Central memory CD8-positive, alpha-beta T cell (primary cell): ENCODE measurements at places on chromosomes 5 and 9.
A peak's percentile ranks its signal among the peaks of the same experiment; 100 is the strongest.

- H3K27me3 ChIP-seq = no peaks in the 10 kb centered on the region
- H3K36me3 ChIP-seq = no peaks in the 10 kb centered on the region
- H3K4me1 ChIP-seq = no peaks in the 10 kb centered on the region
- H3K4me3 ChIP-seq = no peak overlapping the region
These were observed 80.2 kb downstream of the MYO10 start for GRCh38 chr5:16855898-16856297.

- no peak for DNase-seq
- H3K4me3 ChIP-seq = no peak overlapping the region
- no peaks in the 10 kb centered on the region for H3K36me3 ChIP-seq
- no peak overlapping the region for H3K27ac ChIP-seq
- H3K4me1 ChIP-seq = no peaks in the 10 kb centered on the region
- peaks cover 49% of the 10 kb centered on the region for H3K27me3 ChIP-seq
These were observed 79.5 kb upstream of the ZSWIM6 start for GRCh38 chr5:61252643-61252925.

GRCh38 chr9:125440411-125440810 is 178.8 kb downstream of the GAPVD1 start:
- no peak for DNase-seq
- peaks cover 12% of the 10 kb centered on the region for H3K36me3 ChIP-seq
- no peaks in the 10 kb centered on the region for H3K4me1 ChIP-seq
- H3K4me3 ChIP-seq = no peak overlapping the region
- H3K27ac ChIP-seq = no peak overlapping the region

GRCh38 chr5:115847290-115847689 is 5.6 kb downstream of the AP3S1 start:
- H3K36me3 ChIP-seq = peaks cover 7% of the 10 kb centered on the region
- no peak overlapping the region for H3K27ac ChIP-seq
- no peak for DNase-seq
- no peaks in the 10 kb centered on the region for H3K27me3 ChIP-seq
- no peak overlapping the region for H3K4me3 ChIP-seq
- peaks cover 50% of the 10 kb centered on the region for H3K4me1 ChIP-seq

GRCh38 chr5:140020601-140021177 is 22.4 kb downstream of the NRG2 start:
- H3K27ac ChIP-seq = no peak overlapping the region
- DNase-seq = no peak
- peaks cover 13% of the 10 kb centered on the region for H3K27me3 ChIP-seq
- H3K4me3 ChIP-seq = no peak overlapping the region

GRCh38 chr9:71797266-71797665 is 29.0 kb upstream of the CEMIP2 start:
- no peak overlapping the region for H3K4me3 ChIP-seq
- H3K27me3 ChIP-seq = no peaks in the 10 kb centered on the region
- H3K36me3 ChIP-seq = no peaks in the 10 kb centered on the region
- H3K4me1 ChIP-seq = peaks cover 48% of the 10 kb centered on the region
- no peak for DNase-seq

GRCh38 chr9:20906326-20906725 is 125.1 kb downstream of the HACD4 start:
- no peaks in the 10 kb centered on the region for H3K4me1 ChIP-seq
- H3K4me3 ChIP-seq = no peak overlapping the region
- no peak overlapping the region for H3K27ac ChIP-seq
- H3K36me3 ChIP-seq = peaks cover 2% of the 10 kb centered on the region

GRCh38 chr5:73480500-73480899 is 17.7 kb upstream of the BTF3 start:
- H3K4me1 ChIP-seq = no peaks in the 10 kb centered on the region
- no peak overlapping the region for H3K4me3 ChIP-seq
- DNase-seq = no peak
- H3K36me3 ChIP-seq = no peaks in the 10 kb centered on the region
- peaks cover 45% of the 10 kb centered on the region for H3K27me3 ChIP-seq

GRCh38 chr5:96343094-96343493 is 90.0 kb downstream of the PCSK1 start:
- H3K27ac ChIP-seq = no peak overlapping the region
- H3K4me3 ChIP-seq = no peak overlapping the region
- peaks cover 4% of the 10 kb centered on the region for H3K4me1 ChIP-seq
- no peaks in the 10 kb centered on the region for H3K36me3 ChIP-seq

DNA sequence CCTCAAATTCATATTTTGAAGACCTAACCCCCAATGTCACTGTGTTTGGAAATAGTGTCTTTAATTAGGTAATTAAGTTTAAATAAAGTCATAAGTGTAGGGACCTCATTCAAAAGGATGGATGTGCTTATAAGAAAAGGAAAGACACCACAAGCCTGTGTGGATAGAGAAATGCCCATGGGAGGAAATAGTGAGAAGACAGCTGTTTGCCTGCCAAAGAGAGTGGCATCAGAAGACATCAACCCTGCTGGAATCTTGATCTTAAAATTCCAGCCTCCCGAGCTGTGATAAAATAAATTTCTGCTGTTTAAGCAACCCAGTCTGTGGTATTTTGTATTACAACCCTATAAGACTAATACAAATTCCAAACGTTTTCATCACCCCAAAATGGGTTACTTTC is 1867.9 kb upstream of the NUDT12 start:
- H3K36me3 ChIP-seq = no peaks in the 10 kb centered on the region
- H3K27me3 ChIP-seq = no peaks in the 10 kb centered on the region
- no peaks in the 10 kb centered on the region for H3K4me1 ChIP-seq

- no peak for DNase-seq
- no peaks in the 10 kb centered on the region for H3K27me3 ChIP-seq
- H3K36me3 ChIP-seq = peaks cover 46% of the 10 kb centered on the region
- H3K4me1 ChIP-seq = peaks cover 59% of the 10 kb centered on the region
- H3K4me3 ChIP-seq = peak overlapping the region; percentile 98
These were observed 724 bp downstream of the NDUFS6 start for GRCh38 chr5:1801967-1802295.

DNA sequence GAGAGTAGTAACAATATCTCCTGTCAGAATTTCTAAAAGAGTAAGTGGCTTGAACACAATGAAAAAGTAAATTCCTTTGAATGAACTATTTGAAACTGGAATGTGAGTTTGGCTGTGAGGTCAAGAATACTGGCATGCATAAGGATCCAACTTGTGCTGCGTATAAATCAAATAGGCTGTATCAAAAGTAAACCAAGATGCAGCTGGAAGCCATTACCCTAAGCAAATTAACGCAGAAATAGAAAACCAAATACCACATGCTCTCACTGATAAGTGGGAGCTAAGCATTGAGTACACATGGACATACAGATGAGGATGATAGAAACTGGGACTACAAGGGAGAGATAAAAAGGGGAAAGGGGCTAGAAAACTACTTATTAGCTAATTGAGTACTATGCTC is 24.0 kb upstream of the SRFBP1 start:
- H3K4me3 ChIP-seq = no peak overlapping the region
- H3K36me3 ChIP-seq = no peaks in the 10 kb centered on the region
- no peaks in the 10 kb centered on the region for H3K4me1 ChIP-seq
- peaks cover 42% of the 10 kb centered on the region for H3K27me3 ChIP-seq
- DNase-seq = no peak

GRCh38 chr5:59420596-59420995 is 472.9 kb downstream of the PDE4D start:
- no peaks in the 10 kb centered on the region for H3K36me3 ChIP-seq
- peaks cover 11% of the 10 kb centered on the region for H3K27me3 ChIP-seq
- no peak for DNase-seq
- no peak overlapping the region for H3K4me3 ChIP-seq
- no peak overlapping the region for H3K27ac ChIP-seq
- H3K4me1 ChIP-seq = no peaks in the 10 kb centered on the region

GRCh38 chr5:132546108-132546507 is 2.8 kb upstream of the IL5 start:
- no peaks in the 10 kb centered on the region for H3K4me1 ChIP-seq
- no peak overlapping the region for H3K27ac ChIP-seq
- no peak for DNase-seq
- no peak overlapping the region for H3K4me3 ChIP-seq
- no peaks in the 10 kb centered on the region for H3K27me3 ChIP-seq

- no peak overlapping the region for H3K27ac ChIP-seq
- peaks cover 37% of the 10 kb centered on the region for H3K27me3 ChIP-seq
- no peak for DNase-seq
- H3K4me1 ChIP-seq = no peaks in the 10 kb centered on the region
- H3K36me3 ChIP-seq = no peaks in the 10 kb centered on the region
These were observed 101.9 kb upstream of the EFNA5 start for GRCh38 chr5:107772418-107773310.

DNA sequence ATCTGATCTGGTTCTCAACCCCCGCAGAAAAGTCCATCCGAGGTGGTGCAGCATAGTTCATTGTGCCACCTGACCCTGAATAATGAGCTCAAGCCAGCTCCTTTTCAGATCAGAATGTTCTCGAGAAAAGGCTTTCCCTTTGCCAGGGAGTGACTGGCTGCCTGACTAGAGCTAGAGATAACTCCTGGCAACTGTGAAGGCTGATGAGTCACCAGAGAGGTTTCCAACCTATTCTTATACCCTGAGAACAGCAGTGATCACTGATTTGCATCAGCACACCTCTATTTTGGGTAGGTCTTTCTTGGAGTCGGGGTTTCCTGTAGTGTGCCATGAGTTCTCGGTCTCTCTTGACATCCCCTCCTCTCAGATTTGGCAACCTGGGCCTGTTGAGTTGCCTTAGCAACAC is 127.9 kb downstream of the PIK3R1 start:
- H3K36me3 ChIP-seq = peaks cover 3% of the 10 kb centered on the region
- peaks cover 22% of the 10 kb centered on the region for H3K4me1 ChIP-seq
- H3K27me3 ChIP-seq = no peaks in the 10 kb centered on the region

- peaks cover 13% of the 10 kb centered on the region for H3K36me3 ChIP-seq
- DNase-seq = no peak
- H3K27me3 ChIP-seq = no peaks in the 10 kb centered on the region
- H3K4me1 ChIP-seq = peaks cover 48% of the 10 kb centered on the region
These were observed 14.6 kb upstream of the RNU6ATAC start for GRCh38 chr9:134178768-134179551.

- no peak for DNase-seq
- H3K4me1 ChIP-seq = peaks cover 6% of the 10 kb centered on the region
- no peak overlapping the region for H3K27ac ChIP-seq
- H3K27me3 ChIP-seq = no peaks in the 10 kb centered on the region
These were observed 58.7 kb downstream of the SLC46A2 start for GRCh38 chr9:112831969-112832368.

DNA sequence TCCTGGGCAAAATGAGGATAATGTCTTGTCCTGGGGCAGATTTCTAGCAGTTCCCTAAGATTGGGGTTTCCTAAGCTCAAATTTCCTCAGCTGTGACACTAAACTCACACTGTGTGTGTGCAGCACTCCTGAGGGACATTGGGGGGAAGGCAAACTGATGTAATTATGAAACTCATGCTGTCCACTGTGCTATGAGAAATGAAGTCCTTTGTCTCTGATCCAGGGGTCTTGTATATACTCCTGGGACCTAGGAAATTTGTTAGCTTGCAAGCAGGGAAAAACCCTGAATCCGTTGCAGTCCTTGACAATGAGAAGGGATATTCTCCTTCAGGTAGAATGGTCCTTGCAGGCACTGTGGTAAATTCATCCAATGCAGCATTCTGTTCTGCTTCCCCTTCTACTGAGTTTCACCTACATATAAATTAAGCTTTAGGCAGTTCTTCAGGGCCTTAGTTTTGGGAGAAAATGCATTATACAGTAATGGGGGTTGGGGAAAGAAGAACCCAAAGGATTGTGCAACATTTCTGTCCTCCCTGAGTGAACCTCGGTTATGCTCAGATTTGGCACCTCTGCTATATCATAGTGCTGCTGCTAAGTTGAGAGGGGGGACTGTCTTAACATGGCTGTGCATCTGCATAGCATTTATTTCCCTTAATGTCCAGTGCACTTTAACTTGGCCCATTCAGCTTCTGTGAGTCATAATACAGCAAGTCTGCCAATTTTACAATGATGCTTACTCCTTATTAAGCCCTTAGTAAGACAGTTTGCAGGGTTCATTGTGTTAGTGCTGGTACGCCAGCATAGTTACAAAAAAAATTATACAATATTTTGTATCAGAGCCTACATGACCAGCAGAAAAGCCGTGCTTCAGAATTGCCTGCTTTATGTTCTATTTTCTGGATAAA is 80.2 kb downstream of the PJA2 start:
- no peaks in the 10 kb centered on the region for H3K27me3 ChIP-seq
- no peaks in the 10 kb centered on the region for H3K4me1 ChIP-seq
- H3K36me3 ChIP-seq = peaks cover 7% of the 10 kb centered on the region
- no peak overlapping the region for H3K4me3 ChIP-seq
- no peak overlapping the region for H3K27ac ChIP-seq

GRCh38 chr9:78248635-78249034 is 12.8 kb downstream of the CEP78 start:
- DNase-seq = no peak
- H3K4me3 ChIP-seq = no peak overlapping the region
- peaks cover 32% of the 10 kb centered on the region for H3K36me3 ChIP-seq
- no peak overlapping the region for H3K27ac ChIP-seq

DNA sequence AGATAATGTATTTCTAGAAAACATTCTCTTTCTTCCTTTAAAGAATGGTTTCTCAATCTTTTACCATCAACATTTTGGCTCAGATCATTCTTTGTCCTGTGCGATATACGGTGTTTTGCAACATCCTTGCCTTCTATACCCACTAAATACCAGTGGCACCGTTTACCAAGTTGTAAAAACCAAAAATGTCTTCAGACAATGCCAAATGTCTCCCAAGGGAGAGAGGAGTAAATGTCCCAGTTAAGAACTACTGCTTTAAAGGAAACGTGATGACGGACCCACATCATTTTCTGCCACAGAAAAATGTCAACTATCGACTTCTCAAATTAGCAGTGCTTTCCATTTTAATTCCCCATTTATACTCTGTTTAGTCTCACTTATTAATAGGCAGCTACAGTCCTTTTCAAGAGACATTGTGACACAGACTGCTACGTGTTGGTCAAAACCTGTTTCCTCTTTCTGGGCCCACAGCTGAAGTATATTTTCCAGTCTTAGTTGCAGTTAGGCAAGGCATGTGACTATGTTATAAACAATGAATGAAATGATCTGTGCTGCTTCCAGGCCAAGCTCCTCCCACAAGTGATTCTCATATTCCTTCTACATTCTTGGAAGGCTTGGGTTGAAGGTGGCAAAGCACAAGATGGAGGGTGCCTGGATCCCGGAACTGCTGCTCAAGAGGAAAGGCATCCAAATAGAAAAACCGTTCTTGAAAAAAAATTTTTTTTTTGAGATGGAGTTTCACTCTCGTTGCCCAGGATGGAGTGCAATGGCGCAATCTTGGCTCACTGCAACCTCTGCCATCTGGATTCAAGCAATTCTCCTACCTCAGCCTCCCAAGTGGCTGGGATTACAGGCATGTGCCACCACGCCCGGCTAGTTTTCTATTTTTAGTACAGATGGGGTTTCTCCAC is 8.8 kb downstream of the PRXL2C start:
- H3K4me1 ChIP-seq = no peaks in the 10 kb centered on the region
- H3K27ac ChIP-seq = no peak overlapping the region
- peaks cover 40% of the 10 kb centered on the region for H3K36me3 ChIP-seq
- no peak for DNase-seq
- no peak overlapping the region for H3K4me3 ChIP-seq
- H3K27me3 ChIP-seq = no peaks in the 10 kb centered on the region

DNA sequence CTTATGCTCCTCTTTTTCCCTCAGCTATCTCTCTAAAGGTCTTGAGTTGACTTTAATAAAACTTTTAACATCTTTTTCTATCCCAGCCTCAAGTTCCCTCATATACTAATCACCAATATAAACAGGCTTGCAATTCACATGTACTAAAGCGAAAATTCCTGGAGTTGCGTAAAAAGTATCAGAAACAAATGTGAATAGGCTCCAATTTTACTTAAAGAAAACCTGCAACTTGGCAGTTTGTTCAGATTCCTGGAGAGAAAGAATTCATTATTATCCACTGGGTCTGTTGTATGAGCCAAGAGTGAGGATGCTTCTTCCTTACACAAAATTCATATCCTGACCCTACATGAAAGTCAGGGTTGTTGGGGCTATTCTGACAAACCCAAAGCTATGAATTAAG is 384.2 kb downstream of the DTWD2 start:
- no peak for DNase-seq
- no peaks in the 10 kb centered on the region for H3K4me1 ChIP-seq
- no peak overlapping the region for H3K27ac ChIP-seq
- no peaks in the 10 kb centered on the region for H3K27me3 ChIP-seq
- no peak overlapping the region for H3K4me3 ChIP-seq
- H3K36me3 ChIP-seq = no peaks in the 10 kb centered on the region
